ENCODE measurements at places on chromosomes 3 and 15. TPM values are rescaled to one million over a fixed set of nuclear protein-coding genes. Genes with fewer than 3 reads are reported as not detected.
A peak's percentile ranks its signal among the peaks of the same experiment; 100 is the strongest.

- no peak for DNase-seq
These were observed 488.7 kb upstream of the PROK2 start for GRCh38 chr3:72273615-72274014.

Gene ALPK3
- 8.1 TPM for total RNA-seq

DNA sequence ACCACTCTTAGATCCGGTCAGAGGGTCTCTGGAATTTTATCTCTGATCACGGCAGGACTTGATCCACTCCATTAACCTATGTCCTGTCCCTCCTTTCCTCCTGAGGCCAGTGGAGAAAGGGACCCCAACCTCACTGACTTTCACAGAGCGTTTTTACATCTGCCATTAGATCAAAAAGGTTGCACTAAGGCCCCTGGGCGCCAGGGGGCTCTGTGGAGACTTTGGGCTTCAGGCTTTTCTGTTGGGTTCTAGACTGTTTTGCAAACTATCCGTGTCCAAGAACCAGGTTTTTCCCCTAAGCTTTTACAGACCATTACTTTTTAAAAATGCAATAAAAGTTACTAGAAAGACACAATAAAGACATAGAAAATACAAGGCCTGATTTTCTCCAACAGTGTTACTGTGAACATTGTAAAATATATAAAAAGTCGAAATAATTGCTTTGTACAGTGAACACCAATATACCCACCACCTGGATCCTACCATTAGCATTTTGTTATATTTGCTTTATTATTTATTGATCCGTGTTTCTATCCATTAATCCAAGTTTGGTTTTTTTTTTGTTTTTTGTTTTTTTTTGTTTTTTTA lies 159.7 kb downstream of the POLR2M start:
- peak; percentile 78 for DNase-seq

- no peak for DNase-seq
These were observed 43.7 kb downstream of the POC1A start for GRCh38 chr3:52110502-52110901.

GRCh38 chr15:72166716-72167417 lies 30.7 kb downstream of the GRAMD2A start:
- DNase-seq, result no peak

DNA sequence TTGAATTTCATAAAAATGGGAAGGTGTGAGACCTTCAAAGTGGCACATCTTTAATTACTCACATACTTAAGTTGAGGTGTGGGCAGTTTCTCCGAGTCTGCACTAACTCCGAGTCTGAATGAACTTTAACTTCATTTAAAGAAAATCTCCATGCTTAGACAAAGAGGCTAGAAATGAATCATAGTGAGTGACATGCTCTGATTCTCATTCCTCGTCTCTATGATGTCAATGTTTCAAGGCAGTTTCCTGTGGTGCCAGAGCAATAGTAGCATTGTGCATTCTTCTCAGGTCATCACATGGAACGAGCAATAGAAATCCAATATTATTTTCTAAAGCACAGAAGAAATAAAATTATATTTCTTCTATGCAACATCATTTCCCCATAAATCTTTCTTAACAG lies 224.8 kb downstream of the KCNMB2 start:
- no peak for DNase-seq

Gene TRAT1
- not detected for total RNA-seq

Gene SGO1
- 3.5 TPM for total RNA-seq

Gene DLL4
- total RNA-seq, result 0.89 TPM

Gene CHST2
- 0.89 TPM for total RNA-seq
